Upper lobe of left lung (tissue), 6 donors: ENCODE measurements at places on chromosomes 3 and 15. TPM values are rescaled to one million over a fixed set of nuclear protein-coding genes. Genes with fewer than 3 reads are reported as not detected.

TUSC7 gene
- not detected for total RNA-seq

SCG5 gene
- total RNA-seq: 0.61 TPM

CD96 gene
- 4.9 TPM for total RNA-seq

ISLR gene
- 11.5 TPM for total RNA-seq

WDR49 gene
- total RNA-seq: 25.1 TPM

BCL2A1 gene
- total RNA-seq: 55.5 TPM

SLC25A36 gene
- 49.2 TPM for total RNA-seq

ZMYND10 gene
- total RNA-seq: 3.1 TPM

DNA sequence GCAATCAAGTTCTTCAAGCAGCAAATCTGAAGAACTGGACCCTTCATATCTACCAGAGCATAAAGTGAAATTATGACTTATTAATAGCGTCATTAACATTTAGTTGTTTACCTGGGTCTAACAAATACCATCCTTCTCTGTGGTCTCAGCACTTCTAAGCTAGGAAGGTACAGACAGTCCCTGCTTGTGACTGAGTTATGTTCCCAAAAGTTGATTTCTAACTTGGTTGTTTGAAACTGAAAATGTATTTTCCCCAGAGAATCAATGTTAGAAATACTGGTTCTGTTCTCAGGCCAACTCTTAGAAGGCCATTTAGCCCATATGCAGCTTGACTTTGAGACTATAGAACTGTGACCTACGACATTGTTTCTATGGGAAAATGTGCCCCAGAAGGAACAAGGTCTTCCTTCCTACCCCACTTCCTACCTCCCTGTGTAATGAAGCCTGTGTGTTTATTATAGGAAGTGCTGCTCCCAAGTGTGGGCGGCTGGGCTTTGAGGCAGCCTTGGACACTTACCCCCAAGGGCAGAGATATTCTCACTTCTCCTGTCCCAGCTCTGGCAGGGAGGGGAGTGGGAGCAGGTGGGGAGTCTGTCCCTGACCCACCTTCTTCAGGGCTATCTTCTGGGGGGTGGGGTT, 12.2 kb upstream of the MAPK6 start:
- DNase-seq: no peak

DNA sequence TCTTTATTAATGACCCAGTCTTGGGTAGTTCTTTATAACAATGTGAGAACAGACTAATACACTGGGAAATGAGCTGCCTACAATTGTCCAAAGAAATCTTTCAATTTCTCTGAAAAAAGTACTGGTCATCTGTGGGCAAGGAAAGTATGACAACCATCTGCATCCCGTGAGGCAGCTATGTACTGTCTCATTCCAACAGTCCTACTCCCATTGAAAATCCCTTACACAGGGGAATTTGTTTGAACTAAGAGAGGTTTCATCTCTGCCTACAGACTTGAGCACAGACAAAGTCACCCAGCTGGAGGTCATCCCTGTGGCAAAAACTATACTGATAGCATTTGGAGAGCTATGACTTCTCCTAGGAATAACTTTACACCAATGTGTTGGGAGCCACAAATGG, 27.1 kb downstream of the SHC4 start:
- no peak for DNase-seq

DNA sequence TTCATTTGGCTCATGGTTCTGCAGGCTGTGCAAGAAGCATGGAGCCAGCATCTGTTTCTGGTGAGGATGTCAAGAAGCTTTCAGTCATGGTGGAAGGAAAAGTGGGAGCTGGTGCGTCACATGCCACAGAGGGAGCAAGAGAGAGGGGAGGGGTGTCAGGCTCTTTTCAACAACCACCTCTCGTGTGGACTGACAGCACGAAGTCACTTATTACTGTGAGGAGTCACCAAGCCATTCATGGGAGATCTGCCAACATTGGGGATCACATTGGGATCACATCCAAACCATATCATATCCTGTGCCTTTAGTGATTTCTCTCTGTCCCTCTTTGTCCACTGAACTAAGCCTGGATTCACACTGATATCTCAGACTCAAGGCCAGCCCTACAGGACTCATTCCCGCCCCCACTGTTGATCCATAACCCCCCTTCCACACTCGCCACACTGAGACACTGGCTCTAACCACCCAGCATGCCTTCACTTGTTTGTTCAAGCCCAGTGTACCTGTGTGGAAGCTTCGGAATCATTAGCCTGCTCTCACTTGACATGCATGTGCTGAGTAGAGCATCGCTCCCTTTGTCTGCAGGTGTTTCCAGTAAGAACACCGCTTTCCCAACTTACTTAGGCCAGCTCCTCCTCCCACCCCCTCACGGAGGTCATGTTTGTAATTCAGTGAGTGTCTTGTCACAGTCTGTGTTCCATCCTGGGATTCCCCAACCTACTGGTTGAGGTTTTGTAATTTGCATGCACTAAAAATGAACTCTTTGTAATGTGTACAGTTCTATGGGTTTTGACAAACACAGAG, 132.2 kb downstream of the KLF13 start:
- DNase-seq: no peak

GRCh38 chr3:72930754-72931153, 42.9 kb downstream of the GXYLT2 start:
- DNase-seq: no peak

GRCh38 chr3:66923969-66924368, 74.1 kb upstream of the KBTBD8 start:
- no peak for DNase-seq

DNA sequence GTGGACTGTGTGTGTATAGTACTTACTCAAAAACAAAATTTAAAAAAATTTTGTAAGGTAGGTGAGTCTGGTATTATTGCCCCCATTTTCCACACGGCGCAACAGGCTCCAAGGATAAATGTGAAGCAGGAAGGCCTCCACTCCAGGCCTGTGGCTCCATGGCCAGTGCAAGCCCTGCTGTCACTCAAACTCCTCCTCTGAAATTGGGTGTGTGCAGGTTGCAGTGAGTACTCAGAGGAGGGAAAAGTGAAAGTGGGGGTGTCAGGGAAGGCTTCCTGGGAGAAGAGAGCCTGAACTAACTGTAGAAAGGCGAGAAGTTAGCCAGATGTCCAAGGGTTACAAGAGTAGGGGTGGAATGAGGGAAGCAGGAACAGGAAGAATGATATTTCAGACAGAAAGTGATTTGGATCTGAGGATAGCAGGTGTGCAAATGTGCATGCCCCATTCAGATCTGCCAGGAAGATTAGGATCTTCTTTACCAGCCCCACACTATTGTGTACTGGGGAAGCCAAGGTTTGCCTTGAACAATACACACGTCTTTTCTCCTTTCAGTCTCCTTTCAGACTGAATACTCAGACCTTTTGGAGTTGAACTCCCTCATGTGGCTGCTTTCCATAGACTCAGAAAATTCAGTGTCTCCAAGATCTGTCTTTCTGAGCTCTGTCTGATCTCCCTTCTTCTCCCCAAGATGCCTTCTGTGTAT, 48.7 kb upstream of the RYK start:
- no peak for DNase-seq

GRCh38 chr3:119416873-119417272, 46.5 kb downstream of the TMEM39A start:
- no peak for DNase-seq

DNA sequence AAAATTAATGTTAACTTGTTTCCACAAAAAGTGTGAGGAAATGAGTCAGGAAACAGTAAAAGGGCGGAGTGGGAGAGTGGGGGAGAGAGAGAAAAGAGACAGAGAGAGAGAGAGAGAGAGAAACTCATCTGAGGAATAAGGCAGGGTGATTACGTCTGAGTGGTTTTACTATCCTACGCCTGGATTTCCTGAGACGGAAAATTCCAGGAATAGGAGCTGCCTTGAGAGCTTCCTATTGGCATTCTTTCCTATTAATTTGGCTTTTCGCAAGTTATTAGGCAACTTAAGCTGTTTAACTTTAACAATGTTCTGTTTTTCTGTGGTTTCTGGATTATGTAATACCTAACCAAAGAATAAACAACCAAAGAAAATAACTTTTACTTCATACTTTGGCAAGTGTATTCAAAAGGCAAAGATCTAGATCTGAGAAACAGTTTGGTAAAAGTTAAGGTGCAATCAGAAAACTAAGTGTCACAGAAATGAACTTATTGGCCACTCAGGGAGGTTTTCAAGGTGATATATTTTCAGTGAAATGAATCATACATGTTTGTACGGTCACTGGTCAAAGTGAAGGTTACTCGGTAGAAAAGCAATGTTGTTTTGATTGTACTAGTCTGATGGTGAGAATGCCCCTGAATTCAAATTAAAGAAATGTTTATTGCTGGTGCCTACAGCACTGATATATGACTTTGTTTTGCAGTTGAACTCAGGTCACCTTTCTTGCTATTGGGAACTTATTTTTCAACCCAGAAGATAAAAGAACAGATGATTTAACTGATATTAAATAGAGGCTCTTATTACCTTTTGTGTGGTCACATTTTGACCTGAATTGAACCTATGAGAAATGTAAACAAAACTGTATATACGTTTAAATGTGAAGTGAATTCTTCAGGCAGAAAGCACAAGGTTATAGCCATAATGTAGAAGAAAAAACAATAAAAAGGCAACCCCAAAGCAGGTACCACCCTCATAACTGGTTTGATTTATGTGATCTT, 39.9 kb upstream of the TNFSF10 start:
- DNase-seq: no peak

- DNase-seq: peak; percentile 62
Measured at GRCh38 chr3:127350172-127351050, 62.6 kb upstream of the PRR20G start.

DNA sequence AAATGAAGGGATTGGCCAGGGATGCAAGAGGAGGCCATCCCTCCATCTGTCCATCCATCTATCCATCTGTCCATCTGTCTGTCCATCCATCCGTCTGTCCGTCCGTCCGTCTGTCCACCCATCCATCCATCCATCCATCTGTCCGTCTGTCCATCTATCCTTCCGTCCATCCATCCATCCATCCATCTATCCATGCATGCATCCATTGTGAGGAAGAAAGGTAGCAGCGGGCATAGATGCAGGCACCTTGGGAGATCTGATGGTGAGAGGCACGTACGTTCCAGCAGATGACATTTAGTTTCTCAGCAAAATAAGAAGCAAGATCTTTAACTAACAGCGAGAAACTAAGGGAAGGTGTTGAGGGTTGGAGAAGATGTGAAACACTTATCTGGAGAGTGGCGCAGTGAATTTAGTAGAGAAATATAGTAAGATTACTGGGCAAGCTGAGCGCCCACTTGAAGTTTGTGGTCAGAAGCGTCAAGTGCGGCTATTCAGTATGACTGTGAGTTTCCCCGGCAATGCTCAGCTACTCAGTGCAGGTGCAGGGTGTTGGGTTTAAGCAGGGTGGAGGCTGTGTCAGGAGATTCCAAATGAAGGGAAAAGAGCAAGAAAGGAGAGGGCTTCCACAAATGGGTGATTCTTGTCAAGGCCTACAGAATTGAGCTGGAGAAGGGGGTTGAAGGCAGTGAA, 22.4 kb upstream of the SRP14 start:
- DNase-seq: no peak

GRCh38 chr3:64489361-64490044, 198.3 kb downstream of the ADAMTS9 start:
- peak; percentile 81 for DNase-seq

DNA sequence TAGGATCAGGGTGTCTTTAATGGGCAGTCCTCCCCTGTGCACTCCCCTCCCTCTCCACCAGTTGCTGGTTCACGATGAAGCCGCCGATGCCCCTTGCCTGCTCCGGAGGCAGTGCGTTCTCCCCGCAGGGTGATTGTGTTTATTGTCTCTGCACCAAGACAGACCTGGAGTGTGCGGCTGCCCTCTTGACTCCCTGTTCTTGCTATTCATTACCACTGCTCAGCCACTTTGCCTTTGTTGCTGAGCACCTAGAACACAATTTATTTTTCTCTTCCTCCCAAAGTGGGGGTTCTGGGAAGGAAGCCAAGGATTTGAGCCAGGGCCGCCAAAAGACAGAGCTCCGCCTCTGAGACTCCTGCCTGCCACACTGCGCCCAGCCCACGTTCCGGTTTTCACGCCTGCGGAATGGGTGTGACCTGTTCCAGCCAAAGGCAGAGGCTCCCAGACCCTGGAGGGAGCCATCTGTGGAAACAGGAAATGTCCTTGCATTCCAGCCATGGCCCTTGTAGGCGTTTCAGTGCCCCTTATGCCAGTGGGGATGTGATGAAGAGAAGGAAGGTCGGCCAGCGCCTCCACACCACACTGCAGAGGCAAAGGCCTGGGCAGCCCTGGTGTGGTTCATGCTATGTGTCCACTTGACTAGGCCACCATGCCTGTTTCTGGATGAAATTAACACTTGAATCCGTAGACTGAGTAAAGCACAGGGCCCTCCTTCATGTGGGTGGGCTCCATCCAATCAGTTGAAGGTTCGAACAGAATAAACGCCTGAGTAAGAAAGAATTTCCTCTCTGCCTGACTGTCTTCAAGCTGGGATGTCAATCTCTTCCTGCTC, 85.8 kb downstream of the HMG20A start:
- peak; percentile 74 for DNase-seq

DNA sequence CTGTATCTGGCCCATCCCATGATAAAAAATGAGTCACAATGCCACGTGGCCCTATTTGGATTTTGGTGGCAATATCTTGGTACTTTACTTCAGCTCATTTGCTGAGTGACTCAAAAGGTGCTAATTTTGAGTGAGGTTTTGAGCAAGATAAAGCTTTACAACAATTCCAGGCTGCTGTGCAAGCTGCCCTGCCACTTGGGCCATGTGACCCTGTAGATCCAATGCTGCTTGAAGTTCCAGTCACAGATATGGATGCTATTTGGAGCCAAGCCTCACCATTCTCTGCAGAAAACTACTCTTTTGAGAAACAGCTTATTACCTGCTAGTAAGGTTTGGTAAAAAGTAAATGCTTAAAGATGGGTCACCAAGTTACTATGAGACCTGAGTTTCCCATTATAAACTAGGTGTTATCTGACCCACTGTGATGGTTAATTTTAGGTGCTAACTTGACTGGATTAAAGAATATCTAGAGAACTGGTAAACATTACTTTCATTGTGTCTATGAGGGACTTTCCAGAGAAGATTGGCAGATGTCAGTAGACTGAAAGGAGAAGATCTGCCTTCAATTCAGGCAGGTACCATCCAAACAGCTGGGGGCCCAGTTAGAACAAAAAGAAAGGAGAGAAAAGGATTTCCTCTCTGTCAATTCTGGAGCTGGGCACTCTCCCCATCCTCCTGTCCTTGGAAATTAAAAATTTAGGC, 1083.9 kb downstream of the DIPK2A start:
- DNase-seq: no peak

DNA sequence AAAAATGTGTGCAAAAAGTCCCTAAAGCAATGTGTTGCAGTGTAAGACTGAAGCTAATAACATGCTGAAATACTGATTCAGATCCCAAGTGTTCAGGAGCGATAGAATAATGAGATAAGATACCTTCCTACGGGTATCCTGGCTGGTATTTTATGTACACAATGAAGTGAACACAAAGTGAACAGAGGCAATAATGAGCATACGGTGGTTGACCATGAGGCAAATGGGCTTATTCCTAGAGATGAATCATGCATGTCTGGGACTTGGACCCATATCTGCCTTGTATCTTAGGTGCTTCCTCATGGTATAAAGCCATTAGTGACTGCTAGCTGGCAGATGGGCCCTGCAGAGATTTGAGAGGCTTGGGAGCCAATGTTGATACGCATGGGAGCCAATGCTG, 21.5 kb downstream of the PTPRG start:
- DNase-seq: no peak

- no peak for DNase-seq
Measured at GRCh38 chr15:63226155-63226883, 36.9 kb downstream of the RAB8B start.
